Renal pelvis (tissue), 12 donors: ENCODE measurements at places on chromosomes 3 and 15. TPM values are rescaled to one million over a fixed set of nuclear protein-coding genes. Genes with fewer than 3 reads are reported as not detected.

The AEN gene
- 7.5 TPM for polyA plus RNA-seq

DNA sequence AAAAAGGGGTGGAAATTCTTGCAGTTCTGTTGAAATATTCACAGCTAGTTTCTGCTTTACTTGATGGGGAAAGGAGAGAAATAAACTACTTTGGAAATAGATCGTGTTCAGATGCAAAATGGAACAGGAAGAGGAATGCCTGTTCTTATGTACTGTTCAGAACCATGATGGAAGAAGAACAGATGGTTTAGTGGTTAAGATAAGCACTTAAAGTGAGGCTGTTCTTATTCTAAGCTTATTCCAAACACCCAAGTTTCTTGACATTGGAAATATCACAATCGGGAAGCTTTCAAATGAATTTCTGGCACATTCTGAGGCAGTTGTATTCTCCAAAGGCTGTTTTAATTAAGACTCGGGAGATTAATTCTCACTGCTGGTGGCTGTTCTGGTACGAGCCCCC, 228.5 kb downstream of the LSAMP start:
- DNase-seq = no peak

The LINS1 gene
- polyA plus RNA-seq = 12.6 TPM

The UCN2 gene
- polyA plus RNA-seq = 0.40 TPM

DNA sequence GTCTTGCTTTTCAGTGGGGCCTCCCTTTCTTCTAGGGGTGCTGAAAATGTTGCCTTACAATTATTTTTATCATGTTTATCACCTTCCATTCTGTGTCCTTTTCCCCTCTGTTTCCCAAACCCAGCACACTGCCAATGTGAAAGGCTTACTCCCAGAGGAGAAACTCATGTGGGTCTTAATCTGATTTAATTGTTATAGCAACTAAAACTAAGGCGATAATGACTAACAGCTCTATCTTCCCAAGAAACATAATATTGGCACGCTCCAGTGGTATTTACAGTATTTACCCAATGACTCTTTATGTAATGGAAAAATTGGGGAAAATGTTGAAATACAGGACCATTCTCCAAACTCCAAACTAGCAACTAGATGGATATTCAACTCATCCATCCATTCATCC, 58.4 kb downstream of the MESD start:
- no peak for DNase-seq

The FGF12 gene
- polyA plus RNA-seq = 5.1 TPM

DNA sequence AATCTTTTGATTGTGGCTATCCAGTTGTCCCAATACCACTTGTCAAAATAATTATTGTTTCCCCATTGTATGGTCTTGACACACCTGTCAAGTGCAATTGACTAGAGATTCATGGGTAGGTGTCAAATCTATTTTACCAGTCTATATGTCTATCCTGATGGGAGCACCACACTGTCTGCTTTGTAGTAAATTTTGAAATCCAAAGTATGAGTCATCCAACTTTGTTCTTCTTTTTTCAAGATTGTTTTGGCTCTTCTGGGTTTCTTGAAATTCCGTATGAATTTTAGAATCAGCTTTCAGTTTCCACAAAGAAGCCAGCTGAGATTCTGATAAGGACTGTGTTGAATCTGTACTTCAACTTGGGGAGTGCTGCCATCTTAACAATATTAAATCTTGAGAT, 71.9 kb downstream of the CSNK1G1 start:
- DNase-seq = no peak

DNA sequence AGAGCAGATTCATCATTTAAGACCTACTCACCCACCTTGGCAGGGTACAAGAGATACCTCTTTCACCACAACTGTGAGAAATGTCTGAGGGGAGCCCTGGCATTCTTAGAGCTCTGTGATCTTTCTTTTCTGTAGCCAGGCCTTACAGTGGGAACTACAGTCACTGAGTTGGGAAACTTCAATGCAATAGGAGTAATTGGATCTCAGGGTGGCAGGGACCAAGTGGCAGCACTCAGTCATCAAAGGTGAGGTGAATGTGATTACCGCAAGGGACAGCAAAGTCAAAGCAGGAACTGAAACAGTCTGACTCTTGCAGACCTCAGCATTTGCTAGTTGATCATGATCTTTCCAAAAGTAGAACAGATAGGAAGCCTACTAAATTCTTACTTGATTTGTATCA, 7.2 kb upstream of the MCF2L2 start:
- no peak for DNase-seq

DNA sequence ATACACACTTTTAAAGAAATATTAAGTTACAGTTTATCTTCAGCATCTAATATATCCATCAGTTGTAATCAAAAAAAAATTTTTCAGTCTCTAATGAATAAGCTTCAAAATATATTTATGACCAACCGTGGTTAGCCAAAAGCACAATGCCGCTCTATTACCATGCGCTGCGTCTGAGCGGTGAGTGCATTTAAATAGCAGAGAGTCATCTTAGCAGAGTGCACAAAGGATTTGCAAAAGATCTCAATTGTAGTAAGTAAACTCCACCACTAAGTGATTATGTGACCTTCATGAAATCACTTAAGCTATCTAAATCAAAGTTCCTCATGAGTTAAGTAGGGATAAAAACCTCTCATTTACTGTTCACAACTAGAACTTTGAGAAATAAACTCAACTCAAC, 4.9 kb downstream of the TP63 start:
- DNase-seq = no peak

The MCF2L2 gene
- polyA plus RNA-seq = 1.5 TPM

GRCh38 chr3:15065550-15066007, 464 bp upstream of the MRPS25 start:
- no peak for DNase-seq

DNA sequence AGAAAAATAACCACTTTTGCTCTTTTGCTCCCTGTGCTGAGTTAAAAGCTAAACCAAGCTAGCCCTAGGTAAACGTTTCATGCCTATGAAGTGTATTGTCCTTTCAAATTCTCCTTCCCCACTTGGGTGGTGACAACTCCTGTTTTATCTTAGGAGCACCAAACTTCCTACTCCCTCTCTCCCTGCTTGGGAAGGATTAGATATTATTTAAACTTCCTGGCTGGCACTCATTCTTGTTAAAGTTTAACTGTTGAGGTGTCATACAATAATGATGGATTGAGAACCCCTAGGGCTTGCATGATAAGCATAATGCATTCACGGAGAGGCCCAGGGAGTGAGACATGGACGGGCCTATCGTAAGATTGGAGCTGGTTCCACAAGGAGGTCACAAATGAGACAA, 29.5 kb downstream of the B4GALT4 start:
- DNase-seq = no peak

- no peak for DNase-seq
Observed at GRCh38 chr3:54831112-54831511, 96.7 kb downstream of the LRTM1 start.
